ENCODE measurements at places on chromosomes 13 and 19.

DNA sequence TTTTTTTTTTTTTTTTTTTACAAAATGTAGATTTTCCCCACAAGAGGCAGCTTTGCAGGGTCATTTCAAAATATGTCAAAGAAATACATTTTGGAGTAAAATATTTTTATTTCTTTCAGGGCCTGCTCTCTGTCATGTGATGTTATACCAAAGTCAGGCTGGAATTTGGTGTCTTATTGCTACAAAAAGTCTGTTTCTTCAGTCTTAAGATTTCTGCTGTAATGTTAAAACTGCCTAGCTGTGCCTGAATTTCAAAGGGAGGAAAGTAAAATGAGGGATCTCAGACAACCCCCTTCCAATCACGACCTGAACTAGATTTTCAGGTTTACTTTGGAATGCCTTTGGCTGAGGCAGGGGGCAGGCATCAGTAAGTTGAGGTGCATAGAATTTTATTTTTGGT is 12.8 kb upstream of the GTF2F2 start:
- no peak for DNase-seq
- H3K4me3 ChIP-seq = no peak overlapping the region
- H3K4me1 ChIP-seq = no peaks in the 10 kb centered on the region
- no peaks in the 10 kb centered on the region for H3K27me3 ChIP-seq

DNA sequence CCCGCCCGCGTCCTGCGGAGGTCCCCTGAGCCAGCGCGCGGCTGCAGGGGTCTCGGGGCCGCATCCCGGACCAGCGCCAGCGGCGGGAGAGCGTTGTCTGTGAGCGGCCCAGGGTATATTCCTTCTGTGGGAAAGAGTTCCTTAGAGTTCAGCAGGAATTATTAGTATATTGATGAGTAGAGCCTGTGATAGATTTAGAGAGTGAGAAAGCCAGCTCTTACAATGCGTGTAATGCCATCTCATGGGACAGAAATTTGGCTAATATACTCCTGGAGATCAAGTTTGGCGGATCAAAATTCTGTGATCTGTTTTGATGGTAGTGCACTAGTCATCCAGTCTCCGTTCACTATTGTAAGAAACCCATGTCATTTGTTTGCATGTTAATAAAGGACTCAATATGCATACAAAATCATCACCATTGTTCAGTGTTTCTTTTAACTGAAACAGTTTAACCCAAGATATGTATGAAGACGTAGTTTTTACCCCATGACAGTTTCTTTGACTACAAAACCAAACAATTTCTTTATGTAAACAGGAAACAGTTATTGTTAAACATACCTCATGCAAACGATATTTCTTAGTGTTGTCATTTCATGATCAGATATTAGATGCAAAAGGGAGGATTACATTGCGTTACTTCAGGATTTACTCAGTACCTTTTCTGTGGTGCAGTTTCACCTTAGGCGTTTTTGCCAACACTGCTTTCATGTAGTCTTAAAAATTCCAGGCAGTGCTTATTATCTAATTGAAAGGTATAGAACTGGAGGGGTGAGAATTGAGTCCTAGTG is 9.9 kb downstream of the TNFRSF19 start:
- no peak for DNase-seq
- H3K4me1 ChIP-seq = no peaks in the 10 kb centered on the region
- H3K27me3 ChIP-seq = no peaks in the 10 kb centered on the region
- peak overlapping the region; percentile 84 for H3K4me3 ChIP-seq

DNA sequence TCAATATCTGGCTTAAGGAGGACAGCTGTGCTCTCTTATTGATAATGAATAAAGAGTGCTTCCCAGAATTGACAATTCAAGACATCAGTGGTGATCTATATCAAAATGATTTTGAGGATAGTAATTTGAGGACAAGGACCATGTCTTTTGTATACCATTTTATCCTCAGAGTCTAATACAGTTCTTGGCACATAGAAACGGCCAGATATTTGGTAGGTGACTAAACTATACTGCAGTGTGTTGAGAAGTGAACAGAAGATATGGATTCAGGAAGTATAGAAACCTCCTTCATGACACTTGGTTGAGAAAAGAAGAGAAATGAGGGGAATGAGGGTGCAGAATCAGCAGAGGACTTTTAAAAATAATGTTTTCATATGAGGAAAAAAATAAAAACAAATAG is 16.1 kb upstream of the LMO7 start:
- H3K27ac ChIP-seq = no peak overlapping the region
- no peak overlapping the region for H3K4me3 ChIP-seq
- H3K4me1 ChIP-seq = no peaks in the 10 kb centered on the region
- H3K27me3 ChIP-seq = no peaks in the 10 kb centered on the region

DNA sequence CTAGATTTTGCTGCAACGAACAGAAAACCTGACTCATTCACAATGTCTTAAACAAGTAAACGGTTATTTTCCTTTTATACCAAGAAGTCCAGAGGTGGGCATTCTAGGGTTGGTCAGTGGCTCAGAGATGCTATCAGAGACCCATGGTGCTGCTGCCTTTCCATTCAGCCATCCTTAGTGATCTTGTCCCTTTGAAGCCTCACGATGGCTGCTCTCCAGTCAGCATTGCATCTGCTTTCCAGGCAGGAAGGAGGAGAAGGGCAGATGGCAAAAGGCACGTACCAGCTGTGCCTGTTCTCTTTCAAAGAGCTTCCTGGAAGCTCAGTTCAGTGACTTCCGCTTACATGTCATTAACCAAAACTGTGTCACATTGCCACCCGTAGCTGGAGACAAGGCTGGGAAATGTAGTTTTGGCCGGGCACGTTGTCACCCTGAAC is 30.1 kb downstream of the WDFY2 start:
- H3K27me3 ChIP-seq = no peaks in the 10 kb centered on the region
- DNase-seq = peak; percentile 33
- no peaks in the 10 kb centered on the region for H3K36me3 ChIP-seq
- peaks cover 11% of the 10 kb centered on the region for H3K4me1 ChIP-seq
- H3K27ac ChIP-seq = peak overlapping the region; percentile 39
- peak overlapping the region; percentile 37 for H3K4me3 ChIP-seq

DNA sequence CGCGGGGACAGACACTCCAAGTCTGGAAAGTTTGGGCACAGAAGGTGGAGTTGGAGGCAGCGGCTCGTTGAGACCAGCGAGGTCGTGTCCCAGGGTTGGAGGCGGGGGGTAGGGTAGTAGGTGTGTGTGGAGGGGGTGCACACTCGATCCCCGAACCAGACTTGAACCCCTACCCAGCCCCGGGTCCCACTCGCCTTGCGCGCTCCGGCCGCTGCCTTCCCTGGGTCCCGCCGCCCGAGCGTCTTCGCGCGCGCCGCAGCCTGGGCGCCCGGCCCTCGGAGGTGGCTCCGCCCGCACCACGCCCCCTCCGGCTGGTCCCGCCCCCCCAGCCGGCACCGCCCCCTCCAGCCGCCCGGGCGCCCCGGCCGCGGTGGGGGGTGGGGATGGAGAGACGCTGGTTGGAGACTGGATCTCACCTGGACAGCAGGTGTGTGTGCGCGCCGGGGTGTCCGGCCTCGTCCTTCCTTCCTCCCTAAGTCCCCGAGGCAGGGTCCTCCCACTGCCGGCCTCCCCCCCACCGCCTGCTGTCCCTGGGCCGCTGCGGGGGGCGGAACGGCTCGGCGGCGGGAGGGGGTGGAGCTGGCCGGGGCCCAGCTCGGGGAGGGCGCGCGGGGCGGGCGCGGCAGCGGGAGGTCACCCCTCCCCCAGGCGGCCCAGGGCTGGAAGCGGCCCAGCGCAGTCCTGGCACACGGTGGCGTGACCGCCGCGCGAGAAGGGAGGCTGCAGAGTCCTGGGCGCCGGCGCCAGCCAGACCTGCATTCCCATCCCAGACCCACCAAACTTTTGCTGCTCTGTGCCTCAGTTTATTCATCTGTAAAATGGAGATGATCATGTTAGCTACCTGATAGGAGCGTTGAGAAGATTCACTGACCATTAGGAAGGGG is at the start of gene KANK2:
TSS of gene KANK2 (minus strand) at position 255 of the 884 bp plus-strand sequence. CDS start 3,034 bp downstream, outside the sequence.
- H3K27me3 ChIP-seq = no peaks in the 10 kb centered on the region
- H3K27ac ChIP-seq = peak within 1 kb of the TSS; percentile 96
- peaks cover 9% of the 10 kb centered on the region for H3K36me3 ChIP-seq
- H3K4me3 ChIP-seq = peak within 1 kb of the TSS; percentile 93
- DNase-seq = peak; percentile 91

GRCh38 chr19:4722671-4723594 is 709 bp downstream of the DPP9 start:
- peak overlapping the region; percentile 67 for H3K4me3 ChIP-seq
- H3K27ac ChIP-seq = peak overlapping the region; percentile 96
- DNase-seq = no peak
- H3K4me1 ChIP-seq = peaks cover 12% of the 10 kb centered on the region

GRCh38 chr19:10006335-10006708 is 4.0 kb downstream of the COL5A3 start:
- peak overlapping the region; percentile 92 for H3K27ac ChIP-seq
- DNase-seq = no peak
- peaks cover 5% of the 10 kb centered on the region for H3K4me1 ChIP-seq
- peak overlapping the region; percentile 16 for H3K4me3 ChIP-seq
- H3K27me3 ChIP-seq = no peaks in the 10 kb centered on the region
